SW 1271 (cell line): ENCODE measurements at places on chromosomes 2 and 18.
A peak's percentile ranks its signal among the peaks of the same experiment; 100 is the strongest.

DNA sequence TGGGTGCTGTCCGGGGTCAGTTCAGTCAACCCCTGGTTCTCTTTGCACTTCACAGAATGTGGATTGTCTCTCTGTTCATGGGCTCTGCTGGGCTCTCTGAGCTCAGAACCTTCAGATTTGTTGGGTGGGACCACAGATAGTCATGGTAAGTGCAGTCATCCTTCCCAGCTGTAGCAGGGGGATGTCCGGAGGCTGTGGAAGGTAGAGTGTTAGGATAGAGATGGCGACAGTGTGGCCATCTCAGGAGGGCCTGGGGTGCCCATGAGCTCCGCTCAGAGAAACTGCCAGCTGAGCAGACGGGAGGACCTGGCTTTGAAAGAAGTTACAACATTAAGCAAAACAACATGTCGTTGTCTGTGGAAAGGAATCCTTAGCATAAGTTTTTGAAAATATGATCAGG lies 149.8 kb downstream of the FAM210A start:
- no peak for DNase-seq

DNA sequence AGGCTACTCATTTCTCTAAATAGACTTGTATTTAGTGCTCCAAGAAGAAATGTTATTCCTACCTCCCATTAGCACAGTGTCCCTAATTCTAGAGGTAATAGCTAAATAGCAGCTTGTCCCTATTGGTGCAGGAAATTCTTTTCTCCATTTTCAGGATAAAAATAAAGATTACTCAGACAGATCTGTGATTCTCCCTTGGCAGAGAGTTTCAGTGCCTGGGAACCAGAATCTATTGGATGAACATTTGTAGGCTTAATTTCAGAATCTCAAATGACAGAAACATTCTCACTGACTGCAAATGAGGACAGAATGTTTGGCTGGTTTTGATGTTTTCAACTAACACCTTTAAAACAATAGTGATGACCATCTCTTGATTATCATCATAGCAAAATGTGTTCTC lies 33.3 kb upstream of the LGALSL start:
- no peak for DNase-seq

GRCh38 chr2:177402096-177402495 lies 9.5 kb downstream of the AGPS start:
- no peak for DNase-seq

GRCh38 chr2:19769513-19769912 lies 132.3 kb downstream of the TTC32 start:
- no peak for DNase-seq

GRCh38 chr2:39434233-39434897 lies 2.7 kb downstream of the MAP4K3 start:
- no peak for DNase-seq

DNA sequence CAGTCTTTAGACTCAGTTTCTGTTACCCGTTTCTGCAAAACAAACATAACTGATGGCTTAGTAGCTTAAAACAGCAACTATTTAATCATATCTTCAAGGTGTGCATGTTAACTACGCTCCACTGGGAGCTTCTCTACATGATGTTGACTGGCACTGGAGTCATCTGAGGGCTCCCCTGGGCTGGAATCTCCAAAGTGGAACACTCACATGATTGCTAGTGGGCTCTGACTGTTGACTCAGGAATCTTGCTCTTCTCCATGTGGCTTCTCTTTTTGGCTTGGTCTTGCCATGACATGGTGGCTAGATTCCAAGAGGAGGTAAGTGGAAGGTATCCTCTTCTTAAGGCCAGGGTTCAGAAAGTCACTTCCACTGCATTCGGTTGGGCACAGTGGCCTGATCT lies 160.8 kb downstream of the PMAIP1 start:
- no peak for DNase-seq

DNA sequence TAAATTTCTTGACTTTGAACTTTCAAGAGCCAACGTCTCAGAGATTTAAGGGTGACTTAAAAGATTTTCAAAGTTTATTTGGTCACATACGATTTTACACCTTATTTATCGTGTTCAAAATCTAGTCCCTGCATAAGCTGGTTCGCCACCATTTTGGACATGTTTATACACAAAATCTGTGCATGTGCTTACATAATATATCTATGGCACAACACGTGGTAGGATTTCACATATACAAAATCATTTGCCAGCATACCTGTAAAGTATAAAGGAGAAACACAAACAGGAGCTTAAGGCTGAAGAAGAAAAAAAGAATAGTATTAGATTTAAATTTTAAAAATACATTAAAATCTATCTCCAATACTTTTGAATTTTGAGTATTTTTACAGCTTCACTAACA lies 190.0 kb upstream of the KYNU start:
- no peak for DNase-seq

- DNase-seq = no peak
These were observed 3.4 kb downstream of the XIRP2 start for GRCh38 chr2:166891727-166892126.

GRCh38 chr2:136727973-136728699 lies 37.2 kb upstream of the THSD7B start:
- DNase-seq = no peak

GRCh38 chr18:6086731-6087130 lies 191.4 kb upstream of the TMEM200C start:
- DNase-seq = no peak

DNA sequence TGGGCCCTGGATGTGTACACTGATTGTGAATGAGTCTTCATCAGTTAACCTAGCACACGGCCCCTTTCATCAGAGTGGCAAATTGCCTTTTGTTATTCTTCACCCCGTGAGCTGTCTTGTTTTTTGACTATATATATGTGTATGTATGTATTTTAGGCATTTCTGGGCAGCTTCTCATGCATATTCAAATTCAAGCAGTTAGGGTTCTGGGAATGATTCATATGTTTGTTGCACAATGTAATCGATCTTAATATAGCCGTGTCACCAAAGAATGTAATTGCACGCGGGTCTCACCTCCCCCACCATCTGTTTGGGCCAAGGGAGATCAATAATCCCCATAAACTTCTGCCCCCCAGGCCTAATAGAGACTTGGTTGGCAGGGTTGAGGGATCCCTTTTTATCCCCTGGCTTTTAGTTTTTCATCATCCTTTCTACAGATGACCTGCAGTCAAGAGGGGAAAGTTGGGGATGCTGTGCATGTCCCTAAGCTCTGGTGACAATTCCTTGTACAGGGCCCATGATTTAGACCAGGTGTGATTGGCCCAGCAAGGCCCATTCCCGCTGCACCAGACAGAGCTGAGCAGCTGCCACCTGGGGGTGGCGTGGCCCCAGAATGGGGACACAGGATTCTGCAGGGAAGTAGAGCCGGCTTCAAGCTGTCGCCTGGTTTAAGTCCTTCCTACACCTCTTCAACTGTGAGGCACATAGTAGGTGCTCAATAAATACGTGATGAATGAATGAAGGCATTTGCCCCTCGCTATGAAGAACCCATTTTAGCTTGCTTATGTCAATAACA lies 19.2 kb downstream of the KCNF1 start:
- no peak for DNase-seq

DNA sequence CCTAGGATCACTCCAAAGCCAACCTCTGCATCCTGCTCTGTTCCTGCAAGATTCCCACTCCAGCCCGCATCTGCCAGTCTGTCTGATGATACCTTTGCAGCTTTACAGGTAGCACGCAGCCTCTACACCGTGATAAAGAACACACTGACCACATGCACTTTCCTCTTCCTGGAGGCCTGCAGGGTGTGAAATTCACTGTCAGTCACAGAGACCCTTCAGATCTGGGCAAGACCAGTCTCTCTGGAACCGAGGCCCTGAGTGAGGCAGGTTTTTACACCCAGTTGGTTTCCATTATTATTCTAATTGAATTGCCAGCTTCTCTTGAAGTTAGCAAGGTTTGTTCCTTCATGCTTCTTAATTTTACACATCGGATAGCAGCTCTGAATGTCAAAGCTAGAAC lies 30.5 kb upstream of the TWIST2 start:
- no peak for DNase-seq

DNA sequence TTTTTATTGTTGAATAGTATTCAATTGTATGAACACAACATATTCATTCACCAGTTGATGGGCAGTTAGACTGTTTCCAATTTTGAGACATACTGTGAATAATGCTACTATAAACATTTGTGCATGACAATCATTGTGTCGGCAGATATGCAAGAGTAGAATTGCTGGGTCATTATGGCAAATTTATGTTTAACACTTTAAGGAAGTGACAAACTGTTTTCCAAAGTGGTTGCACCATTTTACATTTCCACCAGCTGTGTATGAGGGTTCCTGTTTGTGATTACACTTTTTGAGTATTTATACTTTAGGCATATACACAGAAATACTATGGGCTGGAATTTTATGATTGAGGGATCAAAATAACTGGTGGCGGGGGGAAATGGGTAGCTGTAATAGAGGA lies 61.2 kb downstream of the MAP4K3 start:
- DNase-seq = no peak

- no peak for DNase-seq
These were observed 193.3 kb upstream of the AGAP1 start for GRCh38 chr2:235300368-235301201.

GRCh38 chr2:218986148-218986761 lies 1.3 kb upstream of the FEV start:
- no peak for DNase-seq

DNA sequence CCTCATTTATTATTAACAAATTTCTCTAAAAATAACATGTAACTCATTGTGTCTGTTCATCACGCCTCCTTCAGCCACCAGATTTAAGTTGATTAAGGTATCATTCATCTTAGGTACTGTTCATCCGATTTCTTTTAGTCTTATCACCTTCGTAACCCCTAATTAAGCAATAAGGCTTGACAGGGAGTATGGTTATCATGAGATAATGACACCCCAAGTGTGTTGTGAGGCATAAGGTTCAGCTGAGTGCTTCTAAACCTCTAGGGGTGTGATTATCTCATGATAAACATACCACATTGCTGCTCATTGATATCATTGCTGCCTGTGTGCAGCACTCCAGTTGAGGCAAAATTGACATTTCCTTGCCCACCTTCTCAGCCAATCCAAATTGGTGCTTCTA lies 158.9 kb upstream of the BOD1L2 start:
- no peak for DNase-seq

GRCh38 chr2:219017201-219017931 lies 23.9 kb downstream of the CFAP65 start:
- no peak for DNase-seq

- peak; percentile 74 for DNase-seq
These were observed 166.2 kb downstream of the PHLPP1 start for GRCh38 chr18:62881509-62882016.

DNA sequence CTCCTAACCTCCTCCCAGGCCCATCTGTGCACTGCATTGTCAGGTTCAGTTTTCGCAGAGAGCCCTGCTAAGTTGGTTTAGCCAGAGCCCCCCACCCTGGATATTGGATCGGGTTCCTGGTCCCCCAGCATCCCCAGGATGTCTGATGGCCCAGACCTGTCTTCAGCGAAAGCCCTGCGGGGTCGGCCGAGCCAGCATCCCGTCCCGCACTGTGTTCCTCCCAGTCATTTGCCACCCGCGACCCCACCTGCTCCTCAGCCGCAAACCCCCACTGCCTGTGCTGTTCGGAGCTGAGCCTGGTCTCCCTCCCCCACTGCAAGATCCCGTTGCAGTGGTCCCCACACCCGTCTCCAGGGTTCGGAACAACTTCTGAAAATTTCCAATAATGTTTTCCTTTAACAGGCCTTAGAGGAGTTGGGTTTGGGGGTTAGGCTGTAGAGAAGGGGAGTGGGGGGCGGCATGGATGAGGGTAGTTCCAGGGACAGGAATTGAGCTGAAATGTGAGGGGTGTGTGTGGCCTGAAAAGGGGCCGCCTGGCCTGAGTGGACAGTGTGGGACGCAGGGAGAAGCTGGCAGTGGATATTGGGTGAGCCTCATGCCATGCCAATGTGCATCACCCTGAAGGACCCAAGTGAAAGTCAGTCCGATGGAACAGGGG lies 1.6 kb upstream of the COPS9 start:
- DNase-seq = no peak

GRCh38 chr18:26909599-26910290 lies 44.2 kb upstream of the AQP4 start:
- DNase-seq = no peak

DNA sequence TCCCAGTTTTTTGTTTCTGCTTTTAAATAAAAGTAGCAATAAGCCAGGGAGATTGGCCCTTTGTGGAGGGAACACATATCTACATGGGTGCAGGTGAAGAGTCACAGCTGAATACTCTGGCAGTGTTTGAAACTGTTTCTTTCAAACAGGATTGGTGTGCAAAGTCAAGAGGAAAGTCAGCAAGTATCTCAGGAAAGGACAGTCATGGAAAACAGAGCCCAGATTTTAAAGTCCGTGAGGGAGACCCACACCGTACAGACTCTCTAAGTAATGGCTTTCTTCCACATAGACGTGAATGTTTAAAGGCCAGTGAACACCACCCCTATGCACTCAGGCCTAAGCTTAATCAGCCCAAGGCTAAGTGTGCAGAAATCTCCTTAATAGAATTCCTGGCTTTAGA lies 95.3 kb downstream of the GFPT1 start:
- DNase-seq = no peak

- no peak for DNase-seq
These were observed 132.3 kb upstream of the PELI1 start for GRCh38 chr2:64276417-64277095.

GRCh38 chr2:46298522-46299353 lies 1.5 kb downstream of the EPAS1 start:
- DNase-seq = peak; percentile 49

DNA sequence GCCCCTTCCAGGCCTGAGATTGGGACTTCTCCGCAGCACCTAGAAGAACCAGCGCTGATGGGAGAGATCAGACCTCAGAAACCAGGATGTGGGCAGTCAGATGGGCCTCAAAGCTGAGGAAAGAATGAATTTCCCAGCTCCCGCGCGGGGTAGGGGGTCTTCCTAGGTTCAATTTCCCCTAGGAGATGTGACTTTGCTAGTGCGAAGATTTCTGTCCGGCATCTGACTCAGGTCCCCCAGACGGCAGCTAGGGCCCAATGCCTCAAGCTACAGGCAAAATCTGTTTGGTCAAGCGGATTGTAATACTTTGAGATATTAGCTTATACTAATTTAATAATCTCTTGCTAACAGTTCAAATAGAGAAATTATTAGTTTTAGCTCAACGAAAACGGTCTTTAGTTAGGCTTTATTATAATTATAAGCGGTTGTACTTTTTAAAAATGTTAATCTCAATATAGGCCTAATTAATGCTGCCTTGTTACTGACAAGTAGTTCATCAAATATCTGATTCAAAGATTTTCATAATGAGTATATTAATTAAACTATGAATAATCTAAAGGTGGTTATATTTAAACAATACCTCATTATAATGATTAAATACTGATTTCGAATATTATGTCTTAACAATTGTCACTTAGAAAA lies 5.8 kb downstream of the DLX1 start:
- no peak for DNase-seq

- DNase-seq = no peak
These were observed 206.4 kb upstream of the ID2 start for GRCh38 chr2:8475349-8476031.

DNA sequence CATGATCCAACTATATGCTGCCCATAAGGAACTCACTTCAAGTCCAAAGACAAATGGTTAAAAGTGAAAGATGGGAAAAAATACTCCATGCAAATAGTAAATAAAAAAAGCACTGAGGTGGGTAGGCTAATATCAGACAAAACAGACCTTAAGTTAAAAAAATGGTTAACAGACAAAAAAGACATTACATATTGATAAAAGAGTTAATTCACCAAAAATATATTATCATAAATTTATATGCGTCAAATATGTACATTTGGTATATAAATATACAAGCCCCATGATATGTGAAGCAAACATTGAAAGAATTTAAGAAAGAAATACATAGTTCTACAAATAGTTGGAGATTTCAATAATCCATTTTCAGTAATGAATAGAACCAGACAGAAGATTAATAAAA lies 31.0 kb downstream of the ROCK1 start:
- DNase-seq = no peak
